Suprapubic skin (tissue), 4 donors: ENCODE measurements at places on chromosomes 3 and 15. TPM values are rescaled to one million over a fixed set of nuclear protein-coding genes. Genes with fewer than 3 reads are reported as not detected.

The SOX14 gene
- total RNA-seq = not detected

The CHRNA7 gene
- total RNA-seq = 1.6 TPM

The ABI3BP gene
- 54.4 TPM for total RNA-seq

The SNUPN gene
- 16.3 TPM for total RNA-seq

The GOLGA6L7 gene
- total RNA-seq = not detected

The FILIP1L gene
- 14.0 TPM for total RNA-seq

The TGM5 gene
- 75.6 TPM for total RNA-seq

The CYP8B1 gene
- total RNA-seq = not detected

The FRMD4B gene
- 61.0 TPM for total RNA-seq

The CRABP1 gene
- total RNA-seq = 8.7 TPM

The CELF6 gene
- total RNA-seq = 0.70 TPM

The CLRN1 gene
- total RNA-seq = not detected

The SLC12A1 gene
- total RNA-seq = not detected

The RASL12 gene
- 7.2 TPM for total RNA-seq

The PFKFB4 gene
- total RNA-seq = 3.6 TPM
